AG20443 (cell line): ENCODE measurements at places on chromosomes 1 and 21.

- no peak for DNase-seq
Observed at GRCh38 chr1:28750330-28750729, 13.6 kb downstream of the YTHDF2 start.

- DNase-seq = no peak
Observed at GRCh38 chr1:222009105-222009730, 267.3 kb upstream of the DUSP10 start.

DNA sequence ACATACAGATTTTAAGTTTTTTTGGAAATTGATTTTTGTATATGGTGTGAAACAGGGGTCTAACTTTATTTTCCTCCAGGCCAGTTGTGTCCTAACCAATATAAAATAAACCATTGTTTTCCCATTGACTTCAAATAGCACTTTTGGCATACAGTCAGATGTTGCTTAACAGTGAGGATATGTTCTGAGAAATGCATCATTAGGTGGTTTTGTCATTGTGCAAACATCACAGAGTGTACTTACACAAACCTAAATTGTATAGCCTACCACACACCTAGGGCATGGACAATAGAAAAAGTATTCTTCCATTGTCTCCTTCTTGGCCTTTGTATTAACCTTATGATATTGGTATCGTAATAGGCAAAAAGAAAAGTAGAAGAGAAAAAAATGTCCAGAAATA is 37.4 kb upstream of the DISP1 start:
- DNase-seq = no peak

DNA sequence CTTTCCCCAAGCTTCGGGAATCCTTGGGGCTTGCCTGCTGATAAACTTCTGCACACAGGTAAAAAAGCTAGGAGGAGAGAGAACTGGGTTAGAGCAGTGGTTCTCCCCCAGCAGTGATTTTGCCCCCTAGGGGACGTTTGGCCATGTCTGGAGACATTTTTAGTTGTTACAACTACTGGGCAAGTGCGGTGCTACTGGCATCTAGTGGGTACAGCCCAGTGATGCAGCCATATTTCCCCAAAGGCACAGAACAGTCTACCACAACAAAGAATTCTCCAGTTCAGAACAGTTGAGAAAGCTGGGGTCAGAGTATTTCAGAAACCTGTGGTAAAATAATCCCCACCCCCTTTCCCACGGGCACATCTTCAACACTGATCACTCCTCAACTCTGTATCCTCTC is 41.3 kb downstream of the LRRC71 start:
- DNase-seq = no peak

DNA sequence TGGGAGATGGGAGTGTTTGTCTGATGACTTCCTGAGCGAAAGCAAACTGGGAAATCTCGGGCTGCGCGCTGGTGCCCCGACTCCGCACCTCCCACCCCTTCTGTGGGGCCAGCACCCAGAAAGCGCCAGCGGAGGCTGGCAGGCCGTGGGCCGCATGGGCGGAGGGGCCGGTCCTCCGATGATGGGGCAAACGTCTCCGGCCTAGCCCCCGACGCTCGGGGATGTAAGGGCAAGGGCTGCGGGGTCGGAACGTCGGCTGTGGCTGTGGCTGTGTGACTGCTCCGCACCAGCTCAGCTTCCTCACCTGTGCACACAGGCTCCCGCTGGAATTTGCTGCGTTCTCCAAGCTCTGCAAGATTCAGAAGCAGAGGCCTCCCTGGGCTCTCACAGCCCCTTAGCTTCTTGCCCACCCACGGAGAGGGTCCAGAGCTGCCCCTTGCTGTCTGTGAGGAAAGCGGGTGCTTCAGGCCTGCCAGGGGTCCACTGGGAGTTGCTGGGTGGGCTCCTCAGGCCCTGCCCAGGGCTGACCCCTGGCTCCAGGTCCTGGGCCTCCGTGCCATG is 35.0 kb downstream of the COL18A1 start:
- DNase-seq = no peak

GRCh38 chr1:168628807-168629206 is 52.4 kb downstream of the XCL1 start:
- peak; percentile 62 for DNase-seq

DNA sequence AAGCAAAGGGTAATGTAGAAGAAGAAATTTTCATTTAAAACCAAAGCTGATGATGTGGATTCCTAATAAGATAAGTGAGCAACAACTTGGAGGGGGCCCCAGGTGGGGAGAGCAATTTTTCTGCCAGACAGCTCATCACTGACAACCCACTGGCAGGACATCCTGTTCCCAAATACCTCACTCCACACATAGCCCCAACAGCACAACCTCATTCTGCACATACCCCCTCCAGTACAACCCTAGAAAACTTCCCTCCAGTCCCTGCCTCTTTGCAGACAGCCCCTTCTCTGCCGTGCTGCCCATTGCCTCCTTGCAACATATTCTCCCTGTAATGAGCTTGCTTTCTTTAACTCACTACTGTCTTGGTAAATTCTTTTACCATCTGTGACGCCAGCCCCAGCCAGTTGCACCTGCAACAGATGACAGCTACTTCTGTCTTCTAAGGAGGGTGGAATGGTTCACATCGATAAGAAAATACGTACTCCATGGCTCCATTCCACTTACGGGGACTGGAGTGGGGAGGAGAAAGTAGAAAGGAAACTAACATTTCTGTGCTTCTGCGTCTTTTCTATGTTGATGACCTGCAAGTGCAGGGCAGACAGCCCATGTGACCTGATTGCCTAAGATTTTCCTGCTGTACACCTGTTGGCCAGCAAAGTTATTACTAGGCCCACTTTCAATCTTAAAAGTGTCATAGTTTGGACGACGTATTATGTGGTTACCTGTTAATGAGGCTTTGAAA is 14.7 kb downstream of the RHEX start:
- DNase-seq = no peak

GRCh38 chr1:184596950-184597645 is 157.6 kb downstream of the EDEM3 start:
- DNase-seq = no peak

GRCh38 chr1:246355411-246356230 is 151.5 kb downstream of the SMYD3 start:
- no peak for DNase-seq

DNA sequence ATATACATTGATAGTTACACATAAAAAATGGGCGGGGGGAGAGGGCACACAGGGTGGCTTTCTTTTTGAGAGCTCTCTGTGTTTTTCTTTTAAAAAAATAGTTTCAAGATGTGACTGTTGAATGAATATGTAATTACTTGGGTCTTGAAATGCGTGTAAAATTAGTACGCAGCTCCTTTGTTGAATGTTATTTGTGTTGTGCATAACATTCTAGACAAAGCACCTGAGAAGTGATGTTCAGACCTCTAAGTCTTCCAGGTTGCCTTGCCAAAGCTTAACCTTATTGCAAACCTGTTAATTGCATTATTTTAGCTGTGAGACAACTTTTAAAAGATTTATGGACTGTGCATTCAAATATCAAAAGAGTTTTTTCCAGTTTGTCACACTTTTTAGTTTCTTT is 5.4 kb downstream of the PBX1 start:
- no peak for DNase-seq
